ENCODE measurements at places on chromosomes 11 and 22.
A peak's percentile ranks its signal among the peaks of the same experiment; 100 is the strongest.

GRCh38 chr11:118915941-118916841, 9.5 kb downstream of the BCL9L start:
- no peak for DNase-seq

- peak; percentile 55 for DNase-seq
Measured at GRCh38 chr11:87352759-87353707, 315.3 kb downstream of the TMEM135 start.

DNA sequence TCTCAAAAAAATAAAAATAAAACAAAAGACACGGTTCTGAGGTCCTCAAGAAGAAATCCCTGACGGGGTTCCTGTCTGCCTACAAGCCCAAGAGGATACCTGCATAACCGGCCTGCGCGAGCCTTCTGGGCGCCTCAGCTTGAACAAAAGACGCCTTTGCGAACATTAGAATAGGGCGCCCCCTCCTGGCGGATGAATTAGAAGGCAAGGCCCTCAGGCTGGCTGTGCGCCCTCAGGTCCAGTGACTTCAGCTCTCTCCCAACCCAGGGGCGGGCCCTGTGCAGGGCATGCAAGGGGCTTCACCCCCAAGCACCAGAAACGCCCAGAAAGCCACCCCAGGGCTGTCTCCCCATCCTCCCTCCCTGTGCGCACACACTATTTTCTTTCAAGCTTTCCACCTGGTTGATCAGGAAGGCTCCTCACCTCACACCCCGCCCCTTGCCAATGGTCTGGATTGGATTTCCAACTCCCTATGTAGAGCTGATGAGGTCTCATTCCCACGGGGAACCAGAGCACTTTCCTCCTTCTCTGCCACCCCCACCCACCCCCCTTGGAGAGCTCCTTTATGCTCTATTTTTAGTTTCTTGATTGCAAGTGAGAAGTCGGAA, 273.3 kb downstream of the BUD13 start:
- DNase-seq: peak; percentile 69

DNA sequence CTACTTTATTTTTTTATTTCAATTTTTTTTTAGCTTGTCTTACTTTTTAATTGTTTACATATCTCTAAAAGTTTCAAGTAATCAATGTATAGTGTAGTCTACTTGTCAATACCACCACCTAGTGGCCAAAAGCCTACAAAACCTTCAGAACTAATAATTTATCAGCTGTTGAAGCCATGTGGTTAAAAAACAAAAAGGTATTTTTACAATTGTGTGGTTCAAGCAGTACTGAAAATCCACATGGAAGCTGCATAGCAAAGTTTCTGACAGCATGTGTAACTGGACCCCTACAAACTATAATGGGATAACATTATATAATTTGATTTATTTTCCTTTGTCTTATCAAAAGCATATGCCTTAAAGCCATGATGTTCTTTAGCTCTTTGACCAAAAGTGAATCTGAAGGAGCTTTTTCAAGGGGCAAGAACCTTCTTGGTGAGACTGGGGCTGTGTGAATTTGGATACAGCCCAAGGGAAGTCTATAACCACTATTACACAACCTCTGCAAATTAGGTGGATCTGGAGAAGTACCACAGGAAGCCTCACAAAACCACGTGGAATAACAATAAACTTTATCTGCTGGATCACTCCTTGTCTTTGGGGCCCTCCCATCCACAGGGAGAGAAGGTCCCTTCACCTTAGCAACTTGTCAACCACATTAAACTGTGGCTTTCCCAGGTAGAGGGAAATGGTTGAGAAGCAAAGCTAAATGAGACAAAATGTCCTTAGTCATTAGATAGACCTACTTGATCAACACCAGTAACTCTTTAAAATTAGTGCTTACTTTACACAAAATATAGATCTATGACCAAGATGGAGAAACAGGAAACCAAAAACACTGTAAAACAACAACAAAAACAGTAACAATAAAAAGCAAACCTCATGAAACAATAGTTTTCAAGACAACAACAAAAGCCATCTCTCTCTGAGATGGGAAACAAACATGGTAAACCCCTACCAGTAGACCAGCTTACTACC, 9.9 kb downstream of the NARS2 start:
- no peak for DNase-seq

DNA sequence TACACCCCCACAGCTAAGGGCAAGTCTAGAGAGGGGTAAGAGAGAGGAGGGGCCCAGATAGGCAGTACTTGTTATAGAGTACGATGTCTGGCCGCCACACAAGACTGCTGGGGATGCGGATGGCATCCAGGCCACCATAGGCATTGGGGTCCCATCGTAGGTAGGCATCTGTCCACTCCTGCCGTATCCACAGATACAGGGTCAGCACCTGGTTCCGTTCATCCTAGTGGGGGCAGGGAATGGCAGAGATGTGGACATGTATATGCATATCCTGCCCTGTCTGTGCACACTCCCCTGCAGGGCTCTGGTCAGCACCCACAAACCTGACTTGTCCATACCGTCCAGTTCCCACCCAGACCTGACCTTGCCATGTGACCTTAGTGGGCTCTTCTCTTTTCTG, 2.1 kb downstream of the CHRNA10 start:
- no peak for DNase-seq

GRCh38 chr11:63518548-63518947, 12.7 kb downstream of the LGALS12 start:
- no peak for DNase-seq

DNA sequence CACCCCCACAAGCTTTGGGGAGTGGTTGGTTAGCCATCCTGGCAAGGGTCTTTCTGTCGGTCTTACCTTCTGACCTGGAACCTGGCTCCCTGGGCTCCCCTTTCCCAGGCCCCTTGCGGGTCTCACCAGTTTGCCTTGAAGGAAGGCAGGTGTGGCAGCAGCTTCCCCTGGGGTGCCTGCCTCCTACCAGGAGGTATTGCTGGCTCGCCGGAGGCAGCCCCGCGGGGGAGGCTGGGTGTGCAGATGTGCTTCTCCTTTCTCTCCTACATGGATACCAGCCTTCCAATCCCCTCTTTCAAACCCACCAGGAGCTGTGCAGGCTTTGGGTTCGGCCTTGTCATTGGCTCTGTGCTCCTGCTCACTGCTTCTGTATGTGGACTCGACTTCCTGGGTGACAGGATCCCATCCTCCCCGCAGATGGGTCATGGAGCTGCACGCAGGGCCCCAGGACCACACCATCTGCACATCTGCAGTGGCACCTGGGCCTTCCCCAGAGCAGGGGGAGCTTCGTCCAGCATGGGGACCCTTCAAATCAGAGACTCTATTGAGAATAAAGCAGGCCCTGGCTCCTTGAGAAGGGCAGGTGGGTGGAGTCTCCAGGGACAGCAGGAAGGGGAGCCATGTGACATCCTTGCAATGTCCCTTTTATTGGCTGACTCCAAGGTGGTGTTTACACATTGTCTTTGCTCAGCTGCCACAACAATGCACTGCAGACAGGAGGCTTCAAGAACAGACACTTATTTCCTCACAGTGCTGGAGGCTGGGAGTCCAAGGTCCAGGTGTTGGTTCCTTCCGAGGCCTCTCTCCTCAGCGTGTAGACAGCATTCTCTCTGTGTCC, 592.0 kb downstream of the BRD1 start:
- no peak for DNase-seq

DNA sequence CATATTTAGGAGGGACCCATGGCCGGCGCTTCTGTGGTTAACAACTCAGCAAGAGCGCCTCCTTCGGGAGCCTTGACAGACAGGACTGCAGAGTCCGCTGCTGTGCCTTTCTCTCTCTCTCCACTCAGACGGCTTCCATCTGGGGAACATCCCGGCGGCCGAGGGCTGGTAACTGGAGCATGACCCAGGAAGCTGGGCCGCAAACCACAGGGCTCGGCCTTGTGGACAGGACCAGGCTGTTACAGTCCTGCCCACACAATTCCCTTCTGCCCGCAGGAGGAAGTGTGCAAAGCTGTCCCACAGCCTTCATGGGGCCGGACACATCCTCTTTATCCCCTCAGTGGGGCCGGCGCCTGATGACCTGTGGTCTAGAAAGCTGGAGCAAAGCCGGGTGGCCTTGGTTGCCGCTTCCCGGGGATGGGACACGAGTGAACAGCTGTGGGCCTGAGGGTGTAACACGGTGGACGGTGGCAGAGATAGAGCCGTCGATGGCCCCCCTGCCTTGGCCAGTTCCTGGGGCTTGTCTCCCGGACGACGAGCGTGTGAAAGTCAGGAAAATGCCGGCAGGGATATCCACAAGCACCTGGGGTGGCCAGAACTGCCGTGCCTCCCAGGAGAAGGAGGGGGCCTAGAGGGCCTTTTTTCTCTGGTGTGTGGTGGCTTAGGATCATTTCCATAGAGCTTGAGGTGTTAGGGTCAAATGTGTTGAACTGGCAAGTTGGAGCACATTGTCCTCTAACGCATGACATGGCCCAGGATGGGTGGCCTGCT, 50.1 kb downstream of the FBLN1 start:
- no peak for DNase-seq

GRCh38 chr11:76793391-76794291, 10.5 kb downstream of the TSKU start:
- no peak for DNase-seq

DNA sequence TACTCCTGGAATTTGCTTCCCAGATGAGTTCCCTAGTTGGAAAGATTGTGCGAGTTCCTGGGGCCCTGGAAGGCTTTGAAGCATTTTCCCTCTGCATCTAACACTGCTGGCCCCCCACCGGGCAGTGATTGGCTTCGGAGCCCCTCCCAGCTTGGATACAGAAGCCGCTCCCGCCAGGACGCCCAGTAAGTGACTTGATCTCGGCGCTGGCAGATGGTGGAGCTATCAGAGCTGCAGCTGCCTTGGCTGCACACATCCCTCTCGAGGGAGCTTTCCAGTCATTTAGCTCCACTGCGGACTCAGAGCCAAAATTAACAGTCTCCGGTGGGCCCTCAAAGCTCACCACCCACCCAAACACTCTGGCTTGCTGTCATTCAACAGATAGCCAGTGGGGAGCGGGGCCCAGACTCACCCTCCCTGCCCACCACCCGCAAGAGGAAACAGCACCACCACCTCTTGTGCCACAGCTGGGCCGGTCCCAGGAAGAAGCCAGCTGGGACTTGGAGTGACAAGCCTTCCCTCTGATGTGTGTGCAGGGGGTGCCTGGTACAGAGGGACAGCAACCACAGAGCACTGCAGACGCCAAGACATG, 162.3 kb downstream of the TRIM29 start:
- no peak for DNase-seq

- no peak for DNase-seq
Measured at GRCh38 chr11:115674176-115674936, 170.1 kb upstream of the CADM1 start.

DNA sequence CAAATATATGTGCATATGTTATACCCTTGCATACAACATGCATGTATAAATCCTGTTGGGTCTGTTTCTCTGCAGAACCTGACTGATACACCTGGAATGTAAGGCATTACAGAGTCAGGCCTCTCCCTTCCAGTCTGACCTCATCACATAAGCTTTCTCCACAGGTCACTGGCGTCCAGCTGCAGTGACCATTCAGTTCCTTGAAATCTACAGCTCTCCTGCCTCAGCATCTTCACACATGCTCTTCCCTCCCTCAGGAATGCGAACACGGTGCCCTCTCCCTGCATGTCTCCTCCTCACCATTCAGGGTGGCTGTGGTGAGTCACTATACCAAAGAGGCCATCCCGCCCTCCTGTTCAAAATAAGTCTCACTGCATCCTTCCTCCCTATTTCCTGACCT, 657.8 kb upstream of the B3GAT1 start:
- DNase-seq: no peak

DNA sequence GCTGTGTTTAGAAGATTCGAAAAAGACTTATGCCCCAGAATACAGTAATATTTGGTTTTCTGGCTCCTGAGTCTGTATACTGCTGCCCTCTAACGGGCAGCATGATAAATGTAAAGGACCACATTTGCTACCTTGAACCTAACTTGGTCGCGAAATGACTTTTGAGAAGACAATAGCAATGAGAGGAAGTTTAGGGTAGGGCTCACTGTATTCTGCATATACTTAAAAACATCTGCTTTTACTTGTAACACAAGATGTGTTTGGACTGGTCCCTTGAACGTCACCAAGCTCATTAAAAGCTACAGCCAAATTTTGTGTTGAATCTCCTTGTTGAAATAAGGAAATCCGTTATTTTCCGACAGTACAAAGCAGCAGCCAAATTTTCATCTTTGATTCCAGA, 309.1 kb downstream of the SWAP70 start:
- peak; percentile 26 for DNase-seq

DNA sequence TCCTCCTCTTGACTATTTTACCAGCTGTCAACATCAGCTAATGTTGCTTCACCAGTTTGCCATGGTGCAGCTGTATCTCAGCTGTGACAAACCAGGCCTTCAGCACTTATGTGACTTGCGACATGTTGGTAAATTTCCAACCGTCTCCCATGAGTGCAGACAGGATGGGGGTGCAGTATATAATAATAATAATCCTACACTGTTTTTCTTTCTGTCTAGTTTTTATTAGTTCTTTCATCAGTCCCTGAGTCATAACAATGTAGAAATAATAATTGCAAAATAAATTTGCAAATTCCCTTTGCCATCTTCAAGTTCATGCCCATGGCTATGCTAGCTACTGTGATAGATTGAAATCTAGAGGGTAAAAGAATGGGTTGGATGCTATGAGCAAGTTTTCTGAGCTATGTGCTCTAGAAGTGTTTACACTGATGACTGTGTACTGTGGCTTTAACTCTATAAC, 4.9 kb downstream of the MMP13 start:
- DNase-seq: no peak

DNA sequence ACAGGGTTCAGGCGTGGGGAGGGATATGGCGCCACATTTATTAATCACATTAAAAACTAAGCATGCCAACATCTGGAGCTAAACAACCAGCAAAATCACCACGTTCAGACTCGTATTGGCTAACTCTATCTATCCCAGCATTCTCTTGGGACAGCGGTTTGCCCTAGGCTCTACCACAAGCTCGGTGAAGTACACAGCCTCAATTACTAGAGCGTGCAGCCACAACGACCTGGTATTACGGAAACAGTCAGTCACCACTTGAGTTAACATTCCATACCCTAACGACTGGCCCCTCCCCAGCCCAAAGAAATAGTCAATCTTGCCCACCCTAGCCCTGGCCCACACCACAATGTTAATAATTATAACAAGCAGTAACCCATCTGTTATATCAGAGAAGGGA, 32.1 kb downstream of the APOL5 start:
- no peak for DNase-seq

DNA sequence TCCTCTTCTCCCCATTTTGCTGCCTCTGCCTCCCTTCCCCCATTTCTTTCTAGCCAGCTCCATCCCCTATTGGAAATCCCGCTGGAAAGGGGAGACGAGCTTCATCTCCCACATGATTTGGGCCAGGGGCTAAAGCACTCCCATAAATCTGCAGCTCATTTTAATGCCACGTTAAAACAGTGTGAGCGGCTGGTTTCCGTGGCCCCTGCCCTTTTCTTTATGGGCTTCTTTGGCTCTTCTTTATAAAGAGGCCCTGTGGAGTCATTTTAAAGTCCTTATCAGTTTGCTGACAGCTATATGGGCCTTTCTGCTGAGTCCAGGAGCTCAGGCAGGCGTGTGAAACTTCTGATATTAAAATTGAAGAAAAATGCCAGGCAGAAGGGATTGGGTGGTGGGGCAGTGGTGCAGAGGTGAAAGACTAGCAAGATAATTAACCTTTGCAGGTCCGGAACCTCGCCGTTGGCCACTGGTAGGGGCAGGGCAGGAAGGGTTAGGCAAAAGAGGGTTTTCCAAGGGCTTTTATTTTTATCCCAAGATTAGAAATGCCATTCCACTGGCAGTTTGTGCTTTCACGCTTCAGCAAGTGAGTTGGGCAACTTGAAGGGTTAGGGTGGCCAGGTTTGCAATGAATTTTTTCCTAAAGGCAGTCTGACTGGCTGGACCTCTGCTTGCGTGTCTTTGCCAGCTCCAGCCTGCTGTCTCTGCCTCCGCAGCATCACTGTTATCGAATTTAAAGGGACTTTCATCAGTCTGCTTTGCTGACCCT, 44.3 kb downstream of the EXT2 start:
- DNase-seq: no peak

Data from GM12892 (cell line).